ENCODE measurements at places on chromosomes 5 and 9. TPM values are rescaled to one million over a fixed set of nuclear protein-coding genes. Genes with fewer than 3 reads are reported as not detected.

TEX48 gene
- not detected for total RNA-seq

DNA sequence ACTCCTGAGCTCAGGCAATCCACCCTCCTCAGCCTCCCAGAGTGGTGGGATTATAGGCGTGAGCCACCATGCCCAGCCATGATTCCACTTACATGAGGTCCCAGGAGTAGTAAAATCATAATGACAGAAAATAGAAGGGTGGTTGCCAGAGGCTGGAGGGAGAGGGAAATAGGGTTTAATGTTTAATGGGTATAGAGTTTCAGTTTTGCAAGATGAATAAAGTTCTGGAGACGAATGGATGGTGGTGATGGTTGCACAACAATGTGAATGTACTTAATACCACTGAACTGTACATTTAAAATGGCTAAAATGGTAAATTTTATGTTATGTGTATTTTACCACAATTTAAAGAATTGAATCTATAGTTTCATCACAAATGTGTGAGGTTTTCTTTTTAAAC lies 146.5 kb upstream of the ABCA1 start:
- DNase-seq, result no peak

ISL1 gene
- 0.18 TPM for total RNA-seq

DNA sequence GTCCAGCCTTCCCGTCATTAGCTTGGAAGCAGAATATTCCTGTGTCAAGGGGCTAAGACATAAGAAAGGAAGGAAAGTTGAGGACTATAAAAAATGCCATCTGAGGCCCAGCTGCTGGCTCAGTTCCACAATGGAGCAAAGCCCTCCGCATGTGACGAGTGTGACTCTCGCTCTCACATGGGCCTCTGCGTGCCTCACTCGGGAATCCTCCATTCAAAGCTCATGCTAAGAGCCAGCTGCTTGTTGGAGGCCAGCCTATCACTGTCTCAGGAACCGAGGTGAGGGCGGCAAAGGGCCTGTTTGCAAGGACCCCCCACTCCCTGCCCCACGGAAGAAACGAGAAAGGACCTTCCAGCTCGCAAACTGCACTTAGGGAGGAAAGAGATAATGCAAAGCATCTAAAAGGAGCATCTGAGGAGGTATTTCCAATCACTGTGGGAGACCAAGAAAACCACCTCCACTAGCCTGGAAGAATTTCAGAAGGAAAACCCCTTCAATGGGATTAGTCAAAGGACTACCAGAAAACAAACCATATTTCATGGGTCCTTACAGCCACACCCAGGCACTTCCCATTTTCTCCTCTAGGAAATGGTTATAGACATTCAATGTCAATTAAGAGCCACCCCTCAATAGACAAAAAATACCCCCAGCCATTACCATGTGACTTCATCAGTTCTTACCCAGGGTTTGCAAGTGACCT lies 95.3 kb downstream of the PRRT1B start:
- no peak for DNase-seq

DNA sequence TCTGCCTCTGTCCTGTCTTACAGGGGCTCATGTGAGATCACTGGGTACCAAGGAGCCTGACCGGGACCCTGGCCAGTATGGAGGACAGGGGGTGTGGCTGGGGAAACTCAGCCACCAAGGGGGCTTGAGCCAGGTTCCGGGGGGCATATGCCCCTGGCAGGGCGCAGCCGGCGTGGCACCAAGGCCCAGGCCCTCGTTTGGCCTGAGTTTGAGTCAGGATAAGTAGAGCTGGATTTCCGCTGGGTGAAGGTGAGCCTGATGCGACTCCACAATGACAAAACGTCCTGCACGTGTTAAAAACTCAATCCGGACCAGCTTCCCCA lies 616 bp upstream of the TSPAN17 start:
- no peak for DNase-seq

Measured in fibroblast of the aortic adventitia (primary cell).